Omental fat pad (tissue), 4 donors: ENCODE measurements at places on chromosomes 7 and 10.

GRCh38 chr10:74178042-74178791 is 27.2 kb downstream of the ADK start:
- no peak for DNase-seq

DNA sequence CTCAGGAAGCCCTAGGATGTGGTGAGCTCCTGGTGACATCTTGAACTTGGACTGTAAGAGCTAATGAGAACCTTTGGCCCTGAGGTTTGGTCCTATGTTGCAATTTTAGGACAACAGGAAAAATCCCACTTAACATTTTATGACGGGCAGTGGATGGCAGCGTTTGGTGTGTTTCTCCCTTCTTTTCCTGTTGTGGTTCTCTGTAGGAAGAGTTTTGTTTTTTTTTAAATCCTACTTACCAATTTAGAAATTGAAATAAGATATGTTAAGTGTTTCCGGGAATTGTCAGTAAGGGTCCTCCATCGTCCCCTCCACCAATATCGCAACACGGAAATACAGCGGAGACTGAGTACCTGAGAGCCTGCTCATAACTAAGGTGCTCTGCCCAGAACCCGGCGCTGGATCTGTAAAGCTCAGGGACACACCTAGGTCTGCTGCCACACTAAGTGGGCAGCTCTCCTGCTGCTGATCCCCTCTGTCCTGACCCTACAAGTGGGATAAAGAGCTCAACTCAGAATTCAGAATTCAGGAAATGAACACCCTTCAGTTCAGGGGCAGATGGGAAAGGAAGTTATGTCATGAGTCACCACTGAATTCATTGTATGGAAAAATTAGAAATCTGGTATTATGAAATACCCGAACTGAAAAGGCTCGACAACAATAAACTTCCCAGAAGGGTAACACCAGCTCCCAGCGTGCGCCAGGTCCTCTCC is 9.1 kb upstream of the PROSER2 start:
- no peak for DNase-seq

DNA sequence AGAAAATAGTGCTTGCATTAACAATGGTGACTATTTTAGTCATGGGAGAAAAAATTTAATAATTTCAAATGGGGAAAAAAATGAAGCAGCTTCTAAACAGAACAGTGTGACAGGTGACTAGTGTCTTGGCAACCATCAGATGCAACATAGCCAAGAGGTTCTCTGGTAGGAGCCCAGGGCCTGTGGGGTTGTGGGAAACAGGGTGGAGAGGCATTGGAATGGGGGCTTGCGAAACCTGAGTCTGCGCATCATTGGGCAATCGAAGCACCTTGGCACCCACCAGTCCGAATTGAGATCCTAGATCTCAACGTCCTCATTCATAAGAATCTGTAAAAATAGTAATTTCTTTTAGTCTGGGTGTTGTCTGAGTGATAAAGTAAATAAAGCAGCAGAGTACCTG is 19.2 kb upstream of the PARD3 start:
- no peak for DNase-seq

GRCh38 chr7:32774541-32774951 is 117.0 kb downstream of the KBTBD2 start:
- no peak for DNase-seq

GRCh38 chr10:85187047-85187446 is 858.7 kb downstream of the CCSER2 start:
- no peak for DNase-seq

- no peak for DNase-seq
Measured at GRCh38 chr10:11119843-11120242, 102.2 kb downstream of the CELF2 start.

DNA sequence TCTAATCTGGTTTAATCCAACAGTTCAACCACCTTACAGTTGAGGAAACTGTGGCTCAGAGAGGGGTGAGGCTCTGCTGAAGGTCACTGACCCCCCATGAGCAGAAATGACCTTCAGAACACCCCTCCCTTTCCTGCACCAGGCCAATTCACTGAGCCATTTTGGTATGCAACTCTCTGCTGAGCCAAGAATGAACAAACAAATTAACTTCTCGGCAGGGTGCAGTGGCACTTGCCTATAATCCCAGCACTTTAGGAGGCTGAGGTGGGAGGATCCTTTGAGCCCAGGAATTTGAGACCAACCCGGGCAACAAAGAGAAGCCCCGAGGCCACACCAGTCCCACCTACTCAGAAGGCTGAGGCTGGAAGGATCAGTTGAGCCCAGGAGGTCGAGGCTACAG is 29.8 kb downstream of the PDGFA start:
- DNase-seq = no peak

GRCh38 chr10:71267508-71268240 is 51.4 kb upstream of the SLC29A3 start:
- no peak for DNase-seq

- DNase-seq = no peak
Measured at GRCh38 chr10:1064964-1065247, 8.7 kb downstream of the WDR37 start.

- DNase-seq = no peak
Measured at GRCh38 chr10:74871595-74872382, 45.4 kb downstream of the KAT6B start.

DNA sequence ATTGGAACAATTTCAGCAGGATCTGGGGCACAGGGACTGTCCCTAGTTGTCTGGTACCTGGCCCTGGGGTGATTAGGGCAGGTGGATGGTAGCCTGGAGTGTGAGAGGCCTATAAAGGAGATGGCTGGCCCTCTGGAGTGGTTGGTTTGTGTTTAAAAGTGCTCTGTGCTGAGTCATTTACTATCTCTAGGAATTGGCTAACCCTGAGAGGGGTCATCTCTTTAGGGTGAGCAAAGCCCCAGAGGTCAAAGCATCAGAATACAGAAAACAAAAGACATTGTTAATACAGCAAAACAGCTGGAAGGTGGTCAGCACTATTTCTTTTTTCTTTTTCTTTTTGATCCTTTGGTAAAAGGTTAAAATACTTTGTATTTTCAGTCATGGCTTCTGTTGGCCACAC is 43.4 kb upstream of the BMPER start:
- no peak for DNase-seq

DNA sequence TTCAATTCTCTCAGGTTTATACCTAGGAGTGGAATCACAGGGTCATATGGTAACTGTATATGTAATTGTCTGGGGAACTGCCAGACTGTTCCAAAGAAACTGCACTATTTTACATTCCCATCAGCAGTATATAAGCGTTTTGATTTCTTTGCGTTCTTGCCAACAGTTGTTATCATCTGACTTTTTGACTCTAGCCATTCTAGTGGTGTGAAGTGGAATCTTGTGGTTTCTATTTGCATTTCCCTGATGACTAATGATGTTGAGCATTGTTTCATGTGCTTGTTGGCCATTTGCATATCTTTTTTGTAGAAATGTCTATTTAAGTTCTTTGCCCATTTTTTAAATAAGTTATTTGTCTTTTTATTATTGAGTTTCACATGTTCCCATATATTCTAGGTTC is 44.3 kb upstream of the ZC3HAV1 start:
- DNase-seq = no peak

DNA sequence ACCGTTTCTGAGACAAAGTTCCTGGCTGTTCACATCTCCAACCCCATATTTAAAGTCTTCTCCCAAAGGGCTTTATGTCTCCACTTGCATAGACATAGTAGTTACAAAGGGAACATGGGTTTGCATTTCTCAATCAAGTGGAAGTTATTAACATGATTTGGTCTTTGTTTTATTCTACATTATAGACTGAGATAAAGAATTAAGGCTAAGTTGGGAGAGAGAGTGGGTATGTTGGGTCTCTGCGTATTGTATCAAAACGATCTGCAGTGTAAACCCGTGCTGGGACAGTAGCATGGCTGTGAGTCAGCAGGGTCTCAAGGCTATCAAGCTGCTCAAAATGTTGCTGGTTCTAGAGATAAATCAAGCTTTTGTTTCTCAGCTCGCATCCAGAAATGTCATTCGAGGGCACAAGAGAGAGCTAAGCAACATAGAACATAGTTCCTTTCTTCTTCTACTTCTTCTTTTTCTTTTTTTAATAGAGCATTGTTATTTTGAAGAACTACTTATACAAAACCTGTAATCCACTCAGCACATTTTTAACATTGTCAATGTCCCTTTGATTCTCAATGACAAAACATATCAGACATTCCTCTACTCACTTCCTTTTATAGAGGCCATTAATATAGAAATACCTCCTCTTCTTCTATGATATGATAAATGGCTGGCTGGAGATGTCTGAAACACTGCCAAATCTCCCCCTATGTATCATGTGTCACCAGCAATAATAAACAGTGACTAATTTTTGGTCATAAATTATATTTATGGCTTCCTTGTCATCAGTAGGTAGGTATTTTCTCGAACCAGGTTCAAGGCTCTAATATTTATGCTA is 34.5 kb upstream of the RHOBTB1 start:
- DNase-seq = no peak

DNA sequence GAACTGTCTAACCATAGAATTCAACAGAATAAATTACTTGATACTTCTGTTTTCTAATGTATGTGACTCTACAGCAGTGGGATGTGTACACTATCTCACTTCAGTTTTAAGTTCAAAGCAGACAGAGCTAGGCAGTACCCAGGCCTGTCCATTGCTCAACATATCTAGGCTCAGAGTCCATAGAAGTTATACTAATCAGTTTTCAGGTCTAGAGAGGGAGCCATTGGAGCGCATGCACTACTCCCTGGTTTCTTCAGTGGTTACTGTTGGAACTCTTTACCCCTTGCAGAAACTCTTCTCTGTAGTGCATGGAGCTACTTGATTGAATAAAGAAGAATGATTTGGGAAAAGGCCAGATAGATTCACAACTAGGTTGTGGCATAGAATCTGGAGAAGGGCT is 4.4 kb downstream of the CD36 start:
- no peak for DNase-seq

DNA sequence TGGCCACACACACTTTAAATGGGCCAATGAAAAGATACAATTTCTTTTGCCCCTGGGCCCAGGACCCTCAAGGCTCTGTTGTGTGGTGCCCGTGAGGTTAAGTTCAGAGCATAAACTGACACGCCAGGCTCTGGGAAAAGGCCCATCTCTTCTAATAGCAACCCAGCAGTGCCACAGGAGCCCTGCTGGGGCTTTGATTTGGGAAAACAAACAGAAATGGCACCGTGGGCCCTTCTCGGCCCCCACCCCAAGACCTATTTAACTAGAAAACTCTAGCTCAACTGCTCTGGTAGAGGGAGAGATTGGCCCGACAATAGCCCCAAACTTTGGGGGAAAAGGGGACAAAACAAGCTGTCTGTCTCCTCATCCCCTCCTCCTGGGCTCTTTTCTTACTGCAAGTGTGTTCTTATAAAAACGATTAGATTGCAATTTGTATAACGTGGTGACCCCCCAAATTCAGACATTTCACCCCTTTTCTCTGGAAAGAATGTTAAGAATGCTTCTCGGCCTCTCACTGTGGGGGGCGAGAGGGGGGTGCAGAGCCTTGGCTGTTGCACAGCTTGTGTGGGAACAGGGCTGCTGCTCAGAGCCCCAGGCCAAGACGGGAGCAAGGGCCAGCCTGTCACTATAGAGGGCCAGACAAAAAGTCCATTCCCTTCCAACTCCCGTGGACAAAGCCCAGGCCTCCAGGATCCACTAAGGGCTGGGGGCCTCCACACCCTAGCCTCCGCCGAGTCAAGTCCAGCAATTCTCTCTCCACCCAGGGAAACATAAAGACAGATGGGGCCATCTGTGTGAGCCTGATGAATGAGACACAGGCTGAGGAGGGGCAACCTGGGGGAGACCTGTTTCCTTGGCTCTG is 26.8 kb downstream of the DPCD start:
- DNase-seq = no peak

GRCh38 chr10:49240946-49241345 is 52.8 kb upstream of the TMEM273 start:
- DNase-seq = no peak

- DNase-seq = no peak
Measured at GRCh38 chr7:38902449-38902848, 6.5 kb downstream of the VPS41 start.

DNA sequence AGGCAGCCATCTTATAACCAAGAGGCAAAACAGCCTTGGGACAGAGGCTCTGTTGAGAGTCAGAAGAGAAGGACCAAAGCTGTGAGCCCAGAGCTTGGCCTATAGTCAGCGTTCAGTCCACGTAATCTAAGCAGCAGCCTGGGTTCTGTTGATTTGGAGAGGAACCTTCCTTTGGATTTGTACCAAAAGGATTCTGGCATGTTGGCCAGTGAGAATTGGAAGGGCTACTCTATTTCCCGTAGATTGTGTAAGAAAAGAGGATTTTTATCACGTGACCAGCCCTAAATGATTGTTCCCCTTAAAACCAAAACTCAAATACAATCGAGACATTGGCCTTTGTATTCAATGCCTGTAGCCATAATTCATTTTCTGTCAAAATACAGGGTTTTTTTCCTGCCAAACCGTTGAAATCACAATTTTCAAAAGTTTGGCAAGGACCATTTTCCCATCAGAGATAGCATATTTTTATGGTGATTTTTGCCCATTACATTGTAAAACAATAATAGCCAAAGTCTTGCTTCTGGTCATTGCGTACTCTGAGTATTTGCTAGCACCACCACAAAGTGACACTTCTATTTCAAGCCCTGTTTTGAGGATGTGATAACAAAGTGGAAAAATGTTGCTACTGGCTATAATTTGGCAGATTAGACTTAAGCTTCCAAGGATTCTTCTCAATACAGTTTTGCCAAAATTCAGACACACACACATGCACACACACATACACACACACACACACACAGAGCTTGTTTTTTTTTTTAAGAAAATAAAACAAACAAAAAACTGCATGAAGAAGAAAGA is 23.1 kb upstream of the BMPER start:
- no peak for DNase-seq

- no peak for DNase-seq
Measured at GRCh38 chr7:69843653-69844052, 245.4 kb downstream of the AUTS2 start.

DNA sequence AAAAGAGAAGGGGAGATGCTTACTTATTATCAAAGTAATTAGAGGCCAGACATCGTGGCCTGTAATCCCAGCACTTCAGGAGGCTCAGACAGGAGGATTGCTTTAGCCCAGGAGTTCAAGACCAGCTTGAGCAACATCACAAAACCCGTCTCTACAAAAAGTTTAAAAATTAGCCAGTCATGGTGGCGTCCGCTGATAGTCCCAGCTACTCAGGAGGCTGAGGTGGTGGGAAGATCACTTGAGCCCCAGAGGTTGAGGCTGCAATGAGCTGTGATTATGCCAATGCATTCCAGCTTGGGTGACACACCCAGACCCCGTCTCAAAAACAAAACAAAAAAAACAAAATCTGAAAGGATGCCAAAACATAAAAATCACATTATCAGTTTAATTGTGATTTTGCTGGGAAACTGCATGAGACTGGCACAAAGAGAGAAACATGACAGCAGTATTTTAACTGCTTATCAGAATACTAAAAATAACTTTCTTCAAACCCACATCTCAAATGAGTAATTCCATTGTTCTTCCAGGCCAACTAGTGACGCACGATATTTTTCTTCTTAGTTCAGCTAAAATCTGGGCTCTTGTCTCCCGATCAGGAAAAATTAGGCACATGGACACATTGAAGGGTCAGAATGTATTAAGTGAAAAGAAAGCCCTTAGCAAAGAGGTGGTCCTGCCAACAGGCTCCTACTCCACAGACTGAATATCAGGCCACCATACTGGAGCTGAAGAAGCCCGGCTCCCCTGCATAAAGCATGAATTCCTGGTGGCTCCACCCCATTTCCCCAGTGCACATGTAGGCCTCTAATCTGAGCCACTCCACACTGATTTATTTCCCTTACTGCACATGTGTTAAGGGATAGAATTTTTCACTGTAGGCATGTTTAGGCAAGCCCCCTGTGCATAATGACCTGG is 9.6 kb upstream of the CCM2 start:
- DNase-seq = no peak
